ENCODE measurements at places on chromosomes 12 and 14. TPM values are rescaled to one million over a fixed set of nuclear protein-coding genes. Genes with fewer than 3 reads are reported as not detected.

The MAP1LC3B2 gene
- total RNA-seq, result 4.4 TPM

The FBXO33 gene
- 4.7 TPM for total RNA-seq

The ERP27 gene
- total RNA-seq, result not detected

The IFNG-AS1 gene
- total RNA-seq, result not detected

The PRPH gene
- total RNA-seq, result 2,189 TPM

The SDR39U1 gene
- total RNA-seq, result 70.4 TPM

The SPIC gene
- not detected for total RNA-seq

The LRP1-AS gene
- not detected for total RNA-seq

The SLC25A47 gene
- not detected for total RNA-seq

The SLCO1B1 gene
- total RNA-seq, result not detected

The P3H3 gene
- total RNA-seq, result 58.4 TPM

The SLC25A21 gene
- 0.91 TPM for total RNA-seq

The MYH6 gene
- not detected for total RNA-seq

The ANKRD33 gene
- not detected for total RNA-seq

The DPY19L2 gene
- 1.8 TPM for total RNA-seq

The C14orf39 gene
- 1.4 TPM for total RNA-seq

The RNASE1 gene
- total RNA-seq, result not detected

The KCNH3 gene
- 5.9 TPM for total RNA-seq

The CFAP73 gene
- not detected for total RNA-seq

Measured in glutamatergic neuron (in vitro differentiated cells).